ENCODE measurements at places on chromosomes 6 and 20. TPM values are rescaled to one million over a fixed set of nuclear protein-coding genes. Genes with fewer than 3 reads are reported as not detected.

SLC22A7 gene
- total RNA-seq, result not detected

TEAD3 gene
- total RNA-seq, result 0.31 TPM

CTCFL gene
- total RNA-seq, result not detected

DLL1 gene
- 2.2 TPM for total RNA-seq

PBOV1 gene
- total RNA-seq, result not detected

UCKL1 gene
- total RNA-seq, result 40.7 TPM

SLC17A1 gene
- total RNA-seq, result not detected

PDYN gene
- not detected for total RNA-seq

Measured in bladder microvascular endothelial cell (primary cell).